ENCODE measurements at places on chromosomes 12 and 14.

- DNase-seq: no peak
Observed at GRCh38 chr12:3362737-3363136, 128.3 kb upstream of the PRMT8 start.

GRCh38 chr14:25537846-25538455 is 488.0 kb upstream of the STXBP6 start:
- peak; percentile 32 for DNase-seq

DNA sequence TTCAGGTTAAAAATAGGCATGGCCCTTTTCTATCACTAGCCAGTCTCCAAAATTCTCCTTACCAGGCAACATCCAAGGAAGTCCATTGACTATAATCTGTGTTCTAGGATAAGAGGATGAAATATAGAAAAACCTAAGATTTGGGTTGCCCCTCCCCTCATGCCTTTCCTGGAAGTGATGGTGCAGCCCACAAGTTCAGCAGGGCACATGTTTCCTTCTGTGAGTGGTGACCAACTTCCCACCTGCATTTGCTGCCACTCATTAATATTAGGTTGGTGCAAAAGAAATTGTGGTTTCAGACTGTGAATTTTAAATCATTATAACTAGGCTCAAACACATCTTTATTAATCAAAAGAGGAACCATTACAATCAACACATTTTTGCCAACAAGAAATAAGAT is 250.5 kb upstream of the FKBP4 start:
- DNase-seq: no peak

DNA sequence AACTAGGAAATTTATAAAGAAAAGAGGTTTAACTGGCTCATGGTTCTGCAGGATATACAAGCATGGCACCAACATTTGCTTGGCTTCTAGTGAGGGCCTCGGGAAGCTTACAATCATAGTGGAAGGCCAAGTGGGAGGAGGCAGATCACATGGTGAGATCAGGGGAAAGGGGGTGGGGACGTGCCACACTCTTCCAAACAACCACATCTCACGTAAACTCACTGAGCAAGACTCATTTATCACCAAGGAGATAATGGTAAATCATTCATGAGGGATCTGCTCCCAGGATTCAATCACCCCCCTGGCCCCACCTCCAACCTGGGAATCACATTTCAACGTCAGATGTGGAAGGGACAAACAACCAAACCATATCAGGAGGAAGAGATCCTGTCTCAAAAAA is 35.8 kb downstream of the NUMB start:
- no peak for DNase-seq

DNA sequence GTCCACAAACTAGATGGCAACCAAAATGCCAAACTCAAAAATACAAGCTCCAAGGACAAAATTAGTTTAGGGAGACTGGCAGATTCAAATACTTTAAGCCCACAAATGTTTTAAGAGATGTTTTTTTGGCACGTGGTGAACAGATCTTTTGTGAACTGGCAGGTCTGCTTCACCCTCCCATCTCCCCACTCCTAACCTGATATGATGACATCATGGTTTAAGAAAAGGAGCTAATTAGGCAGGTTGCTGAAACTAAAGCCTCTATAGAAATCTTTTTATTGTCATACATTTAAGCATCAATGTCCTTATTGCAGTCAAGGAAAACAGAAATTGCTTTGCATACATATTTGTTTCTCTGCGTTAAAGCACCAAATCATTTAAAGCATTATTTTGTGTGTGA is 5.8 kb downstream of the LRIG3 start:
- no peak for DNase-seq

DNA sequence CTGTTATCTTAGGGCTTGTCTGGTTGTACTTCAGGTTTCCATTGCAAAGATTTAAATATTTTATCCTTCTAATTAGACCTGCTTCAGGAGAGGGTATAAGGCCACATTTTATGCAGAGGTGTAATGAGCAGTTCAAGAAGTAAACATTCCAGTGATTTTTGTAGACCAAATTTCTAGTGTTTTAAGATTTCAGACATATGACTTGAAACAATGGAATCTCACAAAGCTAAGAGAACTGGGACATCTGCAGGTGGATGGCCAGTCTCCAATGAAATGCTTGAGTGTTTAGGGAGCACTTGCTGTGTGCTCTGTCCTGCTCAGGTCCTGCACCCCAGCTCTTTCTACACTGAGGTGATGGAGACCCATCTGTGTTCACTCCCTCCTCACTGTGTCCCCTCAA is 7.9 kb downstream of the C14orf132 start:
- DNase-seq: no peak

DNA sequence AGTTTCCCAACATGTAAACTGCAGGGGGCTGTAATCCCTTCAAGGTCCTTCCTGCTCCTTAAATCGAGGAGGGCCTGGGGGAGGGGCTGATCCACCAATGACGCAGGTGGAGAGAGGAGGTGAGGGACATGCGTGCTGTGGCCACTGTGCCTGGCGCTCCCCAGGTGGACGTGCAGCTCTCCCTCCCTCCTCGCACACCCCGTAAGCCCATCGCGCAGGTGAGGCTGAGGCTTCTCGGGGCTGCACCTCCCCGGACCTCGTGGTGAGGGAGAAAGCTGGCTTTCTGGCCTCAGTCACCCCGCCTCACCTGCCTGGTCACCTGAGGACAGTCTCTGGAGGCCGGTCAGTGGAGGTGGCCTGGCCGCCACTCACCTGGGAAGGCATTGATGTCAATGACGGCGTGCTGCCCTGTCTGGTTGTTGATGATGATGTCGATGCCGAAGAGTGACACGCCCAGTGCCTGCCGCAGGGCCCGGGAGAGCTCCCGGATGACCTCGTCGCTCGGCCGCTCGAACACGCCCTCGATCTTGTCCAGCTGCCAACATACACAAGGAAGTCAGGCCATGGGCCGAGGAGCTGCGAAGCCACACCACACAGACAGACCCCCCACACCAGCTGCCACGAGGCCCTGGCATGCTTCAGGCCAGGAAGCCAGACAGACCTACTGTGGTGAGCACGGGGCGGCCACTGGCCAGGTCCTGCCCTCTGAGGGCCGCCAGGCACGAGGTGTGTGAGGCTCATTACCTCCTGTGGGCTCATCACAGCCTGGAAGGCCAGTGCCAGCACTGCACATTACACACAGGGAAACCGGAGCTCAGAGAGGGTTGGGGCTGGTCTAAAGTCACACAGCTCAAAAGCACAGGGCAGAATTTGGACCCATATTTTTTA is 23.3 kb downstream of the CHGA start:
- no peak for DNase-seq

GRCh38 chr12:72075401-72075800 is 136.8 kb downstream of the TPH2 start:
- no peak for DNase-seq

DNA sequence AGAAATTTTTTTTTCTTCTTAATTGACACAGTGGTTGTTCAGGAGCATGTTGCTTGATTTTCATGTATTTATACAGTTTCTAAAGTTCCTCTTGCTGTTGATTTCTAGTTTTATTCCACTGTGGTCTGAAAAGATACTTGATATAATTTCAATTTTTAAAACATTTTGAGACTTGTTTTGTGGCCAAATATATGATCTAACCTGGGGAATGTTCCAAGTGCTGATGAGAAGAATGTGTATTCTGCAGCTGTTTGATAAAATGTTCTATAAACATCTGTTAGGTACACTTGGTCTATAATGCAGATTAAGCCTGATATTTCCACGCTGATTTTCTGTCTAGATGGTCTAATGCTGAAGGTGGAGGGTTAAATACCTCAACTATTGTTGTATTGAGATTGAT is 151.4 kb upstream of the IFNG-AS1 start:
- no peak for DNase-seq

DNA sequence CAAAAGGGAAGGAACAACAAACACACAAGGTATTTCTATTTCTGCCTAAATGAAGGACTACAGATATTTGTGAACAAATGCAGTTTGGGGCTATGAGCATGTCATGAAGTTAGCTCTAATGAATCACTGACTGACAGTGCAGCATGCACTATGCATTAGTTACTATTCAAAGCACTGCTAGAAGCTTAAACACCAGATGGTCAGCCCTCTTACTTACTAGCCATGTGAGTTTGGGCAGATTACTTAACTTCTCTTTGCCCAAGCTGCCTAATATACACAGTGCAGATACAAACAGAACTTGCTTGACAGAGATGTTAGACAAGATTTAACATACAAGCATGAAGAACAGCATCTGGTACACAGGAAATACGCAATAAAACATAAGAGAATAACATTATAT is 96.0 kb downstream of the ATXN2 start:
- peak; percentile 53 for DNase-seq
